HEK293T (cell line): ENCODE measurements at places on chromosomes 12 and 14.

DNA sequence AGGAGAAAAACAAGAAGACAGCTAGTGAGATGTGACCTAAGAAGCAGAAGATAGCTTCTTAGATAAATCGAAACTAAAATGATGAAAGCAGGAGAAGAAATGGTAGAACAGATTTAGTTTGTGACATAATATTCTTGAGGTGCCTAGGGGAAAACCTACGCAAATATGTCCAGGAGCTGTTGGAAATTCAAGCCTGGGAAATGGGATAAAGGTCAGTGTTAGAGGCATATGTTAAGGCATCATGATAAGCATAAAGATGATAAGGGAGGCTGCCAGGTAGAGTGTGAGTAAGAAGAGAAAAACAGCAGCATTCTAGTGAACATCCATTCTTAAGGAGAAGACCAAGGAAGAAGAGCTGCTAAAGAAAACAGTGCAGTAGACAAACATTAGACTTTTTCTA is 109.6 kb upstream of the LGR5 start:
- no peak for DNase-seq

GRCh38 chr14:89719366-89720075 is 235.0 kb downstream of the EFCAB11 start:
- DNase-seq = no peak

DNA sequence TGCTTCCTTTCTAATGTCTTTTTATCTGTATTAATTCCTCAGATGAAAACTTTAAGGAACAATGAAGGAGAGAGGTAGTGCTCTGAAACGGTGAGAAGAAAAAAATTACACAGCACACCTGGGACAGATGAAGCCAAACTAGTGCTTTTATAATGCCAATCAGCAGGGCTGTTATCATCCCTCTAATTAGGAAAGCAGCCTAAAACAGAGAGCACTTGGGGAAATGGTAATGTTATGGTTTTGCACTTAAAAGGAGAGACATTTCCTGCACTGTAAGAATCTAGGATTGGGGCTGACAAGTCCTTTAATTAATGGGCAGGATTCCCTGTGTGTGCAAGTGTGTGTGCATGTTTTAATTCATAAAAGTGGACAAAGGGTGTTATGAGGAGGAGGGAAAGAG is 4.8 kb upstream of the LMO3 start:
- DNase-seq = no peak

- DNase-seq = no peak
These were observed 85.1 kb downstream of the DIP2B start for GRCh38 chr12:50589650-50590435.

DNA sequence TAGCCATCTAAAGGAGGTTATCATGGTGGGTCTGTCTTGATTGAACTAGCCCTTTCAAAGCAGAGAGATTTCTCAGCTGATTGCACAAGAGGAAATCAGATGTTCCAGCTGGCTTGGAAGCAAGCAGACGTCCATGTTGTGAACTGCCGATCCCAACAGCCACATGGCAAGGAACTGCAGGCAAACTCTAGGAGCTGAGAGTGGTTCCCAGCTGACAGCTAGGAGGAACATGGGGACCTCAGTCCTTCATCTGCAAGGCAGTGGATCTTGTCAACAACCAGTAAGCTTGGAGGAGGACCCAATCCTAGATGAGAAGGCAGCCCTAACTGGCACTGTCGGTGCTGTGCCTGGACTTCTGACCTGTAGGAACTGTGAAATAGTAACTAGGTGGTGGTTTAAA is 7.7 kb downstream of the ACVR1B start:
- no peak for DNase-seq

GRCh38 chr12:9951026-9951675 is 19.0 kb upstream of the CLEC2A start:
- no peak for DNase-seq

DNA sequence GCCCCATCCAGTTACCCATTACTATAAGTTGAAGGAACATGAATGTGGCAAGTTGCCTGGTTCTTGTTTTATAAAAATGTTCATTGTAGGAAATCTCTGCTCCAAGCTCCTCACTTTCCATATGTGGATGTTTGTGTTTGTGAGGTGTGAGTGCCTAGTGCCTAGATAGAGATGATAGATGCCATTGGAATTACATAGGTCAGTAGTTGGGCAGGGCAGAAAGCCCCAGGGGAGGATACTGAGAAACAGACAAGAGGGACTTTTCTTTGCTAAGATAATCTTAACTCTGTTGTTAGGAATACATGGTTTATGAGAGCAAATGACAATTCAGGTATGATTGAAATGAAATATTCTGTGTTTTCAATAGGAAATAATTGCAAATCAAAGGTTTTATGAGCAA is 226.3 kb upstream of the GRIP1 start:
- no peak for DNase-seq

GRCh38 chr14:55536204-55536708 is 43.8 kb upstream of the KTN1 start:
- no peak for DNase-seq
